ENCODE measurements at places on chromosomes 6 and 20. TPM values are rescaled to one million over a fixed set of nuclear protein-coding genes. Genes with fewer than 3 reads are reported as not detected.
A peak's percentile ranks its signal among the peaks of the same experiment; 100 is the strongest.

GRCh38 chr6:122733259-122733658 lies 46.3 kb upstream of the FABP7 start:
- DNase-seq: no peak

- DNase-seq: no peak
These were observed 6.1 kb downstream of the DNPH1 start for GRCh38 chr6:43223175-43223574.

DNA sequence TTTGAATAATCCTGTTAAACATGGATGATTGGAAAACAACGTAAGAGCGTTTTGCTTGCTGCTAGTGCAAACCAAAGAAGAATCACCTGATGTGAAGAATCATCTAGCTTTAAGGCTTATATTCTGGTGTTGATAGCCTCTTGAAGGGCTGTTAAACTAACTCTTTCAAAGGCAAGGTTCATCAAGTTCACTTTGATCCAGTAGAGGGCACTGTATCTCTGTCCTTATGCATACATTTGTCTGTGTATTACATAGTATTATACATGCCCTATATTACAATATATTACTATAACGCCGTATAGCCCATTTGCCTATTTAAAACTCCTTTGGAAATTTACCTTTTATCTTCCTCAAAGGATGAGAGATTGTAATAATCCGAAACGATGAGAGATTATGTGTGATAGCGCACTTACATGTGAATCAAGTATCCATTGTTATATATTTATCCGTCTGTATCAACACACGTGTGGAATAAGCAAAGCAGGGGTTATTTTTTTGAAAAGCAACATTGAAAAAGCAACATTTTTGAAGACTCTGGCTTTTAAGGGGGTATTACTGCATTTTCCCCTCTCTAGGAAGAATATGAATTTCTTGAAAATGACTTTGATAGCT lies 50.8 kb upstream of the NRN1 start:
- peak; percentile 46 for DNase-seq

DNA sequence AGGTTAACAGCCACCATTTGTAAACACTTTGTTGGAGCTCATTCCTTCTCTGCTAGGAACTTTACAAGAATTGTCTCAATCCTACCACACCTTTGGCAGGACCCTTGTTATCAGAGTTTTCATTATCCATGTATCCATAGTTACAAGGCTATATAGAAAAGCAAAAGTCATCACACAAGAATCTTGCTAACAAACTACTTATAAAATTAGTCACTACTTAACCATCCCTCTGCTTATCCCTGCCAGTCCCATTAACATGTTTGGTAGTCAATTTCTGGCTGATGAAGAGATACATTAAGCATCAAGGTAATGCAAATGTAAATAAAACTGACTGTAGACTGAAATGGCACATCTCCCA lies 10.4 kb downstream of the ZSWIM3 start:
- DNase-seq: no peak

DNA sequence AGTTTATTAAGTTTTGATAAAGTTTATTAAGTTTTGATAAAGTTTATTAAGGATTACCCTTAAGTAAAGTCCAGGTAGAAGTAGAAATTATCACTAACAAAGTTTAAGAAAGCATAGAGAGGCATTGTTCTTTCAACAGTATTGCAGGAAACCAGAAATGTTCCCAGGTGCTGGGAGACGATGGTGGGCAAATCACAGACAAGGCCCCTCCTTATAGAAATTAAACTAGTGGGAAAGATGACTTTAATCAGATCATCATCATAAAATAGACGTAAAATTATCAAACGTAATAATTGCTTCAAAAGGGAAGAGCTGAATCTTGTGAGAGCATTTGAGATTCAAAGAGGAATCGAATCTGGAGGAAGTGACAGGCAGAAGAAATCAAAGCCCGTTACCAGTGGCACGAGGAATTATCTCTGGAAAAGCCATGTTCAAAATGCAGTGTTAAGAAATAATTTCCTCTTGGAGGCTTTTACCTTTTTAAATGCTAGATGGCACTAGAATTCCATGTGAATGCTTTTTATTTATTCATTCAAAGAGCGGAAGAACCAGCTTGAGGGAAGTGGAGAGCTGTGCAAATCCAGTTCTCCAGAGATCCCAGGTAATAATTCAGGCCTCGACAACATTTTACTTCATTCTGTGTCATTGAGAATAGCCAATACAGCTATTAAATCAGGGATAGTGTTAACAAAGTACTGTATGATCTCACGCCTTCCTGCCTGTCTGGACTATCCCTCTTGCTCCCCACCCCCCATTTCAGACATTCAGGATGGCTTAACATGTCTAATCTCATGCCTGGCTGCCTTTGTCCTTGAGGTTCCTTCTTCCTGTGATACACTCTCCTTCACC lies 1.0 kb upstream of the APMAP start:
- DNase-seq: peak; percentile 82

GRCh38 chr20:60900618-60901017 lies 351.4 kb upstream of the CDH4 start:
- DNase-seq: no peak

- DNase-seq: no peak
These were observed 681 bp downstream of the SYCP2 start for GRCh38 chr20:59932616-59933295.

- DNase-seq: no peak
These were observed 106.7 kb downstream of the FOXF2 start for GRCh38 chr6:1496092-1496491.

DNA sequence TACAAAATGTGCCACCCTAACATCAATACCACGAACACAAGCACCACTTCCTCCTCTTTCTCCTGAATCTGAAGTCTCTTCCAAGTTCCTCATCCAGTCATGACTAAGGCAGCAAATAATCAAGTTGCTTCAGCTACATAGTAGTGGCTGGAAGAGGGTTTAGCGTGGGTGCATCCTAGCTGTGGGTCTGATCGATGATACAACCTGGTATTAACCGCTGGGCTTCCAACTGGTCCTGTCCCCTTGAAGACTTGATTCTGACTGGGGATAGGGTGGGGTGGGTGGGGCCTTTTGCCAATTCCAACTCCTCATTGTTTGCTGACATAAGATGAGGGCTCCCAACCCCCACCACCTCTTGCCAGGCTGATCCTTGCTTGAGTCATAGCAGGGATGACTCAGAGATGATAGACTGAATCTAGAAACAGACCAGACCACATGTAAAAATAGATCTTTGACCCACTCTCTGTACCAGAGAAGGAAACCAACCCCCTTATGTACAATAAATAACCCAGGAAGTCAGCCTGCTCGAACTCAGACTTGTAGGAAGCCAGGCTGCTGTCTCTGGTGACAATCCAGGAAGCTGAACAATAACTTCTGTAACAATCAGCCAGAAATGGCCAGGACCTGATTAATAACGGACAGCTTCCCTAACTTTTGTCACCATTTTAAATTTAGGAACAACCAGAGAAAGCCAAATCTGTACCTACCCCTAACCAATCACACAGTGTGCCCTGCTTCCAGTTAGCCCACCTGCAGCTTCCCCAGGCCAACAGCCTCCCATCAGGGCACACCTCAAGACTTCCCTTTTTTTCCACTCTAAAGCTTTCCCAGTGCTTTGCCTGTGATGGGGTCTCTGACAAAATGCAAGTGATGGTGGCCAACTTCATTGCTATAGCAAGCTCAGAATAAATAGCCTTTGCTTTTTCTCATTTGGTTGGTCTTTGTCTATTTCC lies 68.9 kb upstream of the FAM184A start:
- no peak for DNase-seq

GRCh38 chr6:28985462-28986164 lies 19.5 kb downstream of the ZNF311 start:
- peak; percentile 95 for DNase-seq

- DNase-seq: no peak
These were observed 609 bp downstream of the MYL9 start for GRCh38 chr20:36541768-36542488.

GRCh38 chr6:84213217-84213616 lies 14.2 kb downstream of the CEP162 start:
- no peak for DNase-seq

- no peak for DNase-seq
These were observed 491 bp upstream of the ITCH start for GRCh38 chr20:34362502-34363061.

DNA sequence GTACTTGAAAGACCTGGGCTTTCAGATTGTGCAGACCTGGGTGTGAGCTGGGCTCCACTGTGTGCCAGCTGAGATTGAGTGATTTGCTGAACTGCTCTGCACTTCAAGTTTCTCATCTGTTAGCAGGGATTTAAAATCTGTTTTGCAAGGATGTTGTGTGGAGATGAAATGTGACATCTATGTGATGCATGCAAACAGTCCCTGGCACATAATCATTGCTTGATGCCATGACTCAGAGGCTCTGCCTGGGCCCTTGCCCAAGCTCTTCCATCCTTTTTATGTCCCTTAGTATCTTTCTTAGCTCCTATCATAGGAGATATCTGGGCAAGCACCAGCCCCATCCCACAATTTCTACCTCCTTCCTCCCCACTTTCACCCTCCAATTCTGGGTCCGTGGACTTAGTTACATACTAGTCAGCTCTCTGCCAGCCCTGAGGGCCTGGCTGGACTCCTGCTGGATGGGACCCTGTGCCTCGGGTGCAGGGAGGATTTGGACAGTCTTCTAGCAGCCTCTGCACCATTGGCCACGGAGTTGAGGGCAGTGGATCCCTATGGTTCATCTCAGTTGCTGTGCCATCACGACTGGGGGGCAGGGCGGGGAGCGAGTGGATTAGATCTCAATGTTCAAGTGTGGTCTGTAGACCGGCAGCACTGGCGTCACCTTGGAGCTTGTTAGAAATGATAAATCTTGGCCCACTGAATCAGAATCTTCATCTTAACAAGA lies 103.6 kb downstream of the MAP3K7 start:
- DNase-seq: no peak

GRCh38 chr6:54706844-54707605 lies 139.5 kb upstream of the FAM83B start:
- no peak for DNase-seq

- no peak for DNase-seq
These were observed 29.1 kb upstream of the PHACTR3 start for GRCh38 chr20:59575216-59575615.

DNA sequence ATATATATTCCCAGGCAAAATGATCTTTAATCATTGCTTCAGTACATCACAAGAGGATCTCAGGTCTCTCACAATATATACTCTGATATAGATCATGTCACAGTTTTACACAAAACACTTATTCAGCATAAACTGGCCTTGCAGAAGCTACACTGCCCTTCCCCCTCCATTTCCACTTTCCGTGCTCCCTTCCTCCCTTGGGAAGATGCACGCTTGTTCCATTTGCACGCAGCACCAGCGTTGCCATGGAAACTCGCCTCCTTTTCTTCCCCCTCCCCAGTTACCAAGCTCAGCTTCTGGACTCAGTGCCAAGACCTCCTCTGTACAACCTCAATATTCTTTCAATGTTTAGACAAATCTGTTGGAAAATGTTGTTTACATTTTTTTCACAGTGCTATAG lies 154.6 kb downstream of the RFPL4B start:
- DNase-seq: peak; percentile 37

- peak; percentile 51 for DNase-seq
These were observed 155.1 kb downstream of the CDC5L start for GRCh38 chr6:44542401-44543116.

- no peak for DNase-seq
These were observed 135.7 kb downstream of the PDE7B start for GRCh38 chr6:135987226-135987625.

- DNase-seq: no peak
These were observed 186.7 kb upstream of the VGLL2 start for GRCh38 chr6:117078624-117079023.

SASH1 gene
- 4.6 TPM for total RNA-seq

FAM162B gene
- total RNA-seq: not detected

PDE10A gene
- total RNA-seq: not detected

BPIFA3 gene
- not detected for total RNA-seq

SLC22A3 gene
- not detected for total RNA-seq

RAB32 gene
- 112 TPM for total RNA-seq

GRIK2 gene
- total RNA-seq: not detected

ZBTB46 gene
- 39.7 TPM for total RNA-seq

OSBPL2 gene
- total RNA-seq: 18.0 TPM

SPATS1 gene
- total RNA-seq: 8.4 TPM

HNF4A gene
- total RNA-seq: 0.17 TPM
